Fibroblast of lung (primary cell): ENCODE measurements at places on chromosomes 6 and 20. TPM values are rescaled to one million over a fixed set of nuclear protein-coding genes. Genes with fewer than 3 reads are reported as not detected.
A peak's percentile ranks its signal among the peaks of the same experiment; 100 is the strongest.

GRCh38 chr20:6651561-6651960 is 115.9 kb upstream of the BMP2 start:
- H3K27me3 ChIP-seq, result no peaks in the 10 kb centered on the region
- no peak overlapping the region for H3K4me3 ChIP-seq
- no peak for DNase-seq
- H3K4me1 ChIP-seq, result peaks cover 4% of the 10 kb centered on the region
- H3K27ac ChIP-seq, result no peak overlapping the region

- no peaks in the 10 kb centered on the region for H3K27me3 ChIP-seq
- H3K4me3 ChIP-seq, result no peak overlapping the region
- H3K4me1 ChIP-seq, result no peaks in the 10 kb centered on the region
- H3K27ac ChIP-seq, result no peak overlapping the region
These were observed 254.0 kb upstream of the HTR1E start for GRCh38 chr6:86683132-86683908.

The FGD2 gene
- not detected in 2 replicates for total RNA-seq

The UBD gene
- not detected in 2 replicates for total RNA-seq

The SAPCD1 gene
- total RNA-seq, result 0.26 and 0.50 TPM in 2 replicates

GRCh38 chr20:52461582-52461981 is 270.0 kb upstream of the ZFP64 start:
- H3K36me3 ChIP-seq, result no peaks in the 10 kb centered on the region
- H3K27me3 ChIP-seq, result no peaks in the 10 kb centered on the region
- DNase-seq, result no peak
- H3K27ac ChIP-seq, result no peak overlapping the region
- no peaks in the 10 kb centered on the region for H3K4me1 ChIP-seq
- no peak overlapping the region for H3K4me3 ChIP-seq

- H3K4me3 ChIP-seq, result no peak overlapping the region
- no peaks in the 10 kb centered on the region for H3K4me1 ChIP-seq
- no peaks in the 10 kb centered on the region for H3K36me3 ChIP-seq
- H3K27ac ChIP-seq, result no peak overlapping the region
- DNase-seq, result no peak
- H3K27me3 ChIP-seq, result no peaks in the 10 kb centered on the region
These were observed 101.7 kb downstream of the TSHZ2 start for GRCh38 chr20:53073636-53074415.

DNA sequence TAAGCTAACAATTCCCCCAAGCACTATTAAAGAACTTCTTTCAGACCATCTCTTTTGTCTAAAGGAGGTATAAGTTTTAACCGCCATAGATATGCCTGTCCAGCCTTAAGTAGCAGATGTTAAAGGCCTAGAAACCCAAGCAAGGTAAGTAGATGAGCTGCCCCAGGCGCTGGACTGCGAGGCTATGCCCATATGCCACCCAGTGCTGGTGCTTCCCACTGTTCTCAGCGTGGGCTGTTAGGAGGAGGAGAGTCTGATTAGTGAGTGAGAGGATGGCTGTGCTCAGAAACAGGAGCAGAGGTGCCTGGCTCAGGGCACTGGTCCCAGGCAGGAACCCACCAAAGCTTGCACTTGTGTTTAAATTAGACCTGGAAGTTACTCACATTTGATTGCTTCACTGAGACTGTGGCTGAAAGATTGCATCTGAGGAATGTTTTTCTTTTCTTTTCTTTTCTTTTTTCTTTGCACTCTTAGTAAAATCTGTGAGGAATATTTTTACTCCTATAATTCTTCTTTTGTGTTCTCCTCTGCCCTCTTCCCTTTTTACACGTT is 32.2 kb downstream of the PRPH2 start:
- H3K36me3 ChIP-seq, result peaks cover 9% of the 10 kb centered on the region
- peaks cover 8% of the 10 kb centered on the region for H3K4me1 ChIP-seq
- H3K27me3 ChIP-seq, result no peaks in the 10 kb centered on the region
- DNase-seq, result peak; percentile 30
- H3K27ac ChIP-seq, result no peak overlapping the region
- no peak overlapping the region for H3K4me3 ChIP-seq

DNA sequence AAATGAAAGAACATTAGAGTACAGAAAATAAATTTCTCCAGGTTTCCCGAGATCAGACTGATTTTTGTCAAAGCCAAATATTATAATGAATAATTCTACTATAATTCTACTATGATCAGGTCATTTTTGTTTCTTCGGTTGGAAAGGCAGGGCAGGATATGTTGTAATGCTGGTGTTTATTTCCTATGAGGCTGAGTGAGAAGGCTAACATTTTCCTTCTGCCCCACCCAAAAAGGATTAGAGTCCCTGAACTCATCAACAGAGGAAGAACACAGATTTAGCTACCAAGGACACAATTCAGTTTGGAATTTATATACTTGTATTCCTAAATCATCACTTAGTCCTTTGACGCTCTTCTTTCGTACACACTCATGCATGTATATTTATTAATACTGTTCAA is 318.9 kb downstream of the SYNE1 start:
- no peaks in the 10 kb centered on the region for H3K27me3 ChIP-seq
- no peak overlapping the region for H3K4me3 ChIP-seq
- no peak for DNase-seq

DNA sequence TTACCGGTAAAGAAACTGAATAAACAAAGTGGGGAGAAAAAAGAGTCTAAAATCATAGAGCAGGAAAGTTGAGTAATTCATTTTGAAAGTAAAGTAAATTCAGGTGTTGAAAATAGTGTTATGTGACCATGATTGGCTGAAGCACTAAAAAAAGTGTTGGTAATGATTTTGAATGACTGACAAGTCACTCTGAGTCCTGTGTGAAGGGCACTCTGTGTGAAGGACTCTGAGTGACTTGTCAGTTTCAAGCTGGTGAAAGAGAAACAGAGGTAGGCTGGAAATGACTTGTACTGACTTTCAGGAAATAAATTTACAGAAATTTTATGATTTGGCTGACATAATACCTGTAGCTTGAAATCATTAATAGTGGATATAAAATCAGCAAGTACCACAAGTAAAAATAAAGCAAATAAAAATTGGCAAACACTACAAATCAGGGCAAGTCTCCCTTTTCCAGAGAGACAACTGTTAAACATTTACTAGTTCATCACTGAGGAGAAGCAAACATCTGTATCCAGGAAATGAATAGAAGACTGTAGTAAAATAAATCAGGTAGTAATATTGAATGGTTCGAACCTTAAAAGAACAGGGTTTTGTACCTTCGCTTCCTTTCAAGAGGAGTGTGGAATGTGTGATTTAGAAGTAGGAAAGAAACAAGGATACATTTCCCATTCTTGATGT is 630.6 kb downstream of the GRIK2 start:
- H3K4me3 ChIP-seq, result no peak overlapping the region
- H3K27me3 ChIP-seq, result no peaks in the 10 kb centered on the region
- no peak overlapping the region for H3K27ac ChIP-seq
- H3K36me3 ChIP-seq, result no peaks in the 10 kb centered on the region
- H3K4me1 ChIP-seq, result no peaks in the 10 kb centered on the region

- no peak overlapping the region for H3K4me3 ChIP-seq
- H3K4me1 ChIP-seq, result no peaks in the 10 kb centered on the region
- H3K36me3 ChIP-seq, result no peaks in the 10 kb centered on the region
- H3K27me3 ChIP-seq, result no peaks in the 10 kb centered on the region
- H3K27ac ChIP-seq, result no peak overlapping the region
These were observed 514.1 kb upstream of the NRSN1 start for GRCh38 chr6:23611776-23612381.

DNA sequence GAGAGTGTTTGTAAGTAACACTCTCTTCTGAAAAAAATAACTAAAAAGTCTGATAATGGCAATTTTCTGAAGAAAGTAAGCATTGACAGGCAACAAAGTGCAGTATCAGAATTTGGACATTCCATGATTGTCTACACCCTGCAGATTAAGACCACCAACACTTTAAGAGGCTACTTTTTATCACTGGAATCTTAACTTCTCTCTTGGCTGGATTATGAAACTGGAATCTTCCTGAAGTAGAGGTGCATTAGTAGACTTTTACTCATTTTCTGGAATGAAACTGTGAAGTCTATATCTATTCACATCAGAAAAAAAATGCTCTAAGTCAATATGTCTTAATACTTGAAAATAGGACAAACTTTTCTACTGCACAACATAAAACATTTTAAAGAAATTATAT is 547.5 kb downstream of the COL12A1 start:
- no peak overlapping the region for H3K4me3 ChIP-seq
- no peaks in the 10 kb centered on the region for H3K4me1 ChIP-seq

DNA sequence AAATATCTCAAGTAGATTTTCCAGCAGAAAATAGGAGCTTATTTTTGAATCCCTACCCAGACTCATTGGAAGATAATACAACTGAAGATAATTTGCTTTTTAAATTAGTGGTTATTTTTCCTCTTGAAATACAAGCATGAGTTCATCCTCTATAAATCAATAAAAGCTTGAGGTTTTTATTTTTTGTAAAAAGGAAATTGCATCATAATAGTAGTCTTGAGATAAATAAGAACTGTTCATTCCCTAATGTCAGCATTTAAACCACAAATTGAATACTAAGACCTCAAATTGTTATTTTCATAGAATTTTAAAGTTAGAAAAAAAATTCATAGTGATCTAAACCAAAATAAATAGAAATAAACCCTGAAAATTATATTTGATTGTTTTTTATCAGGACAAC is 719.1 kb downstream of the CD109 start:
- peak; percentile 40 for DNase-seq
- H3K27ac ChIP-seq, result no peak overlapping the region
- H3K4me1 ChIP-seq, result no peaks in the 10 kb centered on the region
- no peaks in the 10 kb centered on the region for H3K27me3 ChIP-seq
- H3K36me3 ChIP-seq, result no peaks in the 10 kb centered on the region

- H3K27ac ChIP-seq, result no peak overlapping the region
- H3K27me3 ChIP-seq, result no peaks in the 10 kb centered on the region
- H3K4me3 ChIP-seq, result no peak overlapping the region
- DNase-seq, result no peak
- H3K36me3 ChIP-seq, result no peaks in the 10 kb centered on the region
These were observed 122.8 kb upstream of the DST start for GRCh38 chr6:56765494-56765893.

The LRRC1 gene
- total RNA-seq, result 7.2 and 12.1 TPM in 2 replicates

- no peaks in the 10 kb centered on the region for H3K4me1 ChIP-seq
- H3K36me3 ChIP-seq, result no peaks in the 10 kb centered on the region
- H3K27me3 ChIP-seq, result peaks cover 9% of the 10 kb centered on the region
These were observed 272.2 kb upstream of the FOXQ1 start for GRCh38 chr6:1039746-1040145.

The FAM83B gene
- under 0.01 TPM in 2 replicates for total RNA-seq

The CD24 gene
- 0.17 and 0.26 TPM in 2 replicates for total RNA-seq

GRCh38 chr6:34695729-34696188 is 808 bp downstream of the ILRUN start:
- no peak for DNase-seq
- peak overlapping the region; percentile 84 for H3K27ac ChIP-seq
- no peaks in the 10 kb centered on the region for H3K36me3 ChIP-seq
- peak overlapping the region; percentile 94 for H3K4me3 ChIP-seq

DNA sequence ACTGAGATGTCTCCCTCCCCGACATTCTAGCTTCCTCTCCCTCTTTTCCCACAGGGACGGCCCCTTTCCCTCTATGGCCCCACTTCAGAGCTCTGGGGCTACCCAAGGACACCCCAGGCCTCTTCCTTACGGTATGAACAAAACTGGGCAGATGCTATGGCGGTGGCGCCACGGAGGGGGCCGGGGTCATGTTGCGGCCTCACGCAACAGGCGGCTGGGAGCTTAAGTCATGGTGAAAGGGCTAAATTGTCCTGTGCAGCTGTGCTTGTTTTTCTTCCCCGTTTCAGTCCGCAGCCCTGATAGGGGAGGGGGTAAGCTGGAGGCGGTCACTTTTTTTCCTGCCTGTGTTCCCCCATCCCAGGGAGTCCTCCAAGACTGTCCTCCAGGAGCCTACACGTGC is 17.6 kb upstream of the KIAA1755 start:
- no peak overlapping the region for H3K27ac ChIP-seq
- H3K36me3 ChIP-seq, result no peaks in the 10 kb centered on the region
- DNase-seq, result no peak
- H3K4me1 ChIP-seq, result peaks cover 26% of the 10 kb centered on the region
- H3K4me3 ChIP-seq, result no peak overlapping the region

The PPP1R11 gene
- total RNA-seq, result 13.9 and 16.8 TPM in 2 replicates
